ENCODE measurements at places on chromosomes 2 and 18.

DNA sequence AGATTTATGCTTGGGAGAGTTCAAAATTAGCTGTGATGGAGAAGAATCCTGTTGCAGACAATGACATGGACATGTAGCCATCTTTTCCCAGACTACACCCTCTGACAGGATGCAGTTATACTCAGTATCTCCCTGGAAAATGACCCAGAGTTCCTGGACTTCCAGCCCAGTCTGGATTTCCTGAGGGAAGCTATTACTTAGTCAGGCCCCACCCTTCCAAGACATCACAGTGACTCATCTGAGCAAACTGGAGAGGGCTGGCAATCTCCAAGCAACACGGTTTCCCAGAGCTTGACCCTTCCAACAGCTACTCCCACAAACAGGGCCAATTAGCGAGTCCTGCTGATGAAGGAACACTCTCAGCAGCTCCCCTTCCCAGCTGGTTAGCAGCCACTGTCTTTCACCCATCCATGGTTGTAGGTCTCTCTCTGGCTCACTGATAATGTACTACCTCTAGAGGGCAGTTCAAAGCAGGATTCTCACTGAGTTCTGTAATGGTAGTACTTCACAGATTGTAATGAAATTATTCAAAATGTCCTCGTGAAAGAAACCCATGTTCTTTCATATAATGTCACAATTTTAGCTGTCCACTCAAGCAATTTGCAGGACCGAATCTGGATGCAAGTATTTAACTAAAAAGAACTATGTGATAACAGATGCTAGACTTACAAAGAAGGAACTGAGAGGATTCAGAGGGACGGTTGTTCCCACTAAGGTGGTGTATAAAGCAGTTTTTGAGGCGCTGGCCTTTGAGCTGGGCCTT, 110.2 kb downstream of the MDH1 start:
- DNase-seq = no peak

- DNase-seq = no peak
These were observed 119.3 kb upstream of the ZSWIM2 start for GRCh38 chr2:186968277-186968676.

- DNase-seq = no peak
These were observed 307.3 kb upstream of the CNTNAP5 start for GRCh38 chr2:123717636-123718334.

DNA sequence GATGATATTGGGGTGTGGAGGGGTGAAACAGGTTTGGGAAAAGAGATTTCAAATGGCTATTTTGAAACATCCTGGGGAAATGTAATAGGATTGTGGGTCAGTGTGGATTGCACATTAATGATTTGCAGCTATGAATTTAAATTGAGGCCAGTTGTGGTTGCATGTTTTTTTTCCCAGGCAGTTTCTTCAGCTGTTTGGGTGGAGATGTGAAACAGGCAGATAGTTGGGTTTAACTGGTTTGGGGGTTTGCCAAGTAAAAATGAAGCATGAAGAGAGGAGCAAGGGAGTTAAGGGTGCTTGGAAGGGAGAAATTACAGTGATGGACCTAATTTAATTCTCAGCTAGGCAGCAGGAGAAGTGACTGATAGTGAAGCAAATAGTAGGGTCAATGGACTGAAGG, 16.8 kb downstream of the GPD2 start:
- DNase-seq = no peak

DNA sequence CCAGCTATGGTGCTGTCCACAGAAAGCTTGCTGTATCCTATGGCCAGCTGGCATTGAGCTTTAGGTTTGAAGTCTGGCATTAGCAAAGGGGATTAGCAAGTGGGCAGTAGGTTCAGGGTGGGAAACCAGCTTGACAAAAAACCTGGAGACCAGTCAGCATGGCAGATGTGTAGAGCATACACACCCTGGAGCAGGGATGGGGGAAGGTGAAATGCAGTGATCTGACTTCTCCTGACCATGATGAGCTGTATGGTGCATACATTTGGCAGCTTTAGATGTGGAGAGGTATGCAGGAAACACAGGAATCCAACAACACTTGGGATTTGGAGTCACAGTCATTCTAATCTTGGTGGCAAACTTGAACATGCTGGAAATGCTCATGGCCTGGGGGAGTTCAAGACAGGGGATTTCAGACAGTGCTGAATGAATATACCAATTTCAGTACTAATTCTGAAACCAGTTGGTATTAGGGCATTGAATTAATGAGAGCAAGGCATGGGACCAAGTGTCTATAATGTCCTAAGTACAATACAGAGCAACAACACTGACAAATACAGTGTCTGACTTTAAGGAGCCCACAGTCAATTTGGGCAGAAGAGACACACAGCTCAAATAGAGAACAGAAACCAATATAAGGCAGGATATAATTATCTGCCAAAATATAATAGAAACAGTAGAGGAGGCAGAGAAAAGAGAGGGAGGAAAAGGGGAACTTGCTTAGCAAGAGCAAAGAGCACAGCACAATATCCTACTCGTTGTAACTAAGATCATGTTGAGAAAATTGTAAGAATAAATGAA, 11.8 kb downstream of the ARHGAP15 start:
- no peak for DNase-seq

- DNase-seq = peak; percentile 29
These were observed 18.4 kb downstream of the DNER start for GRCh38 chr2:229695961-229696360.

GRCh38 chr2:196233805-196234475, 62.6 kb upstream of the STK17B start:
- no peak for DNase-seq

- DNase-seq = no peak
These were observed 29.2 kb downstream of the COBLL1 start for GRCh38 chr2:164812378-164812777.

- DNase-seq = no peak
These were observed 1.0 kb downstream of the UBR3 start for GRCh38 chr2:169828141-169828811.

- no peak for DNase-seq
These were observed 85.0 kb downstream of the ZAP70 start for GRCh38 chr2:97798416-97798815.

- DNase-seq = no peak
These were observed 142.3 kb downstream of the SMAD7 start for GRCh38 chr18:48808476-48808875.

DNA sequence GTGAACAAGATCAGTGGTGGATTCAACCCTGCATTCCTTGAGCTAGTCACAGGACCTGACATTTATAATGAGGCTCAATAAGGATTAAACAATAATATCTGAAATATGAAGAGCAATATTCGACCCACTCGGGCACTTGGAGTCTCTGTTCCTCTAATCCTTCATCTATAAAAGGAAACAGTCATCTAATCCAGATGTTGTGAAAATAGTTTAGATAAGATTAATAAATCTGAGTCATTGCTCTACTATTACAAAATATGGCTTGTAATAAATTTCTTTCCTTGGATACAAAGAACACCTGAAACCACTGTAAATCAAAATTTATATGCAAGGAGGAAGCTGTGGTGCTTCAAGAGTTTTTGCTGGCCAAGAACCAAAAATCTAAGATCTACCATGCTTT, 846.9 kb upstream of the ACVR2A start:
- DNase-seq = no peak

DNA sequence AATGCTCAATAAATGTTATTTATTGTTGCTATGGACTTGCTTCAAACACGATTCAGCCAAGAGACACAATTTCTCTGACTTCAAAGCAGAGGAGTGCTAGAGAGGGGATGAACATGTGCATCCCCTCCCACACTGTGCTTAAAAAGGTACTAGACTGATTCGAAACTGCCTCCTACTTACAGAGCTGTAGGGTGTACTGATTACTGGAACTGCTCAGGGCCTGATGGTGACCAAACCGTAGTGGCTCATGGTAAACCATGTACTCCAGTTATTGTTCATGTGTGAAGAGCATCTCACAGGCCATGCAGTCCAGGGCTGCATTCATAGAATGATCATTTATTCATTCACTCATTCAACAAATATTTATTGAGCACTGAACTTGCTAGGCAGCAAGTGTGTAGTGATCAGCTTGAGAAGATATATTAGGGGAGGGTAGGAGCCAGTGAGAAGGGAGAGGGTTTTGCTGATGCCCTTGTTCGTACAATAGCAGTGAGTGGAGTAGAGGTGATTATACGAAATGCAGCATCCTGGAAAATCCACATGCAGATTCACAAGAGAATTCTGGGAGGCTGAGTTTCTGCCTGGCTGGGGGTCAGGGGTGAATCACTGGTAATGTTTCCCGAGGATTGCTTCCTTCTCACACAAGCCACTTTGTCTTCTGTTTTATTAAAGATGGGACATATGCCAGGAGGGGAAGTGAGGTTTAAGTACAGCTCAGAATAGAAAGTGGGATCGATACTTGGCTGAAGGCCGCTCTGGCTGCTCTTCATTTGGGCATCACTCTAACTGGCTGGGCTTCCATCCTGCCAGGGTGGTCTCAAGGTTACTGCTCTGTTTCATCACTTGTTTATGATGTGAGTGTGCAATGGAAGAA, 245.4 kb downstream of the RAD51AP2 start:
- peak; percentile 74 for DNase-seq

- DNase-seq = no peak
These were observed 2.4 kb downstream of the KLF11 start for GRCh38 chr2:10045561-10046355.

- DNase-seq = no peak
These were observed 229.2 kb downstream of the LDLRAD4 start for GRCh38 chr18:13447621-13448334.

GRCh38 chr18:63138436-63139340, 180.9 kb downstream of the BCL2 start:
- no peak for DNase-seq

- no peak for DNase-seq
These were observed 300.9 kb upstream of the SLC8A1 start for GRCh38 chr2:40752796-40753195.

GRCh38 chr2:104862058-104862941, 8.4 kb downstream of the POU3F3 start:
- no peak for DNase-seq

GRCh38 chr2:74502147-74502719, 2.8 kb upstream of the LBX2 start:
- DNase-seq = no peak

- DNase-seq = no peak
These were observed 786 bp downstream of the TET3 start for GRCh38 chr2:73985308-73986084.

GRCh38 chr18:23662309-23663263, at the start of gene ANKRD29:
TSS of gene ANKRD29 (minus strand) at chr18:23662911. CDS start at chr18:23662730, 181 bp downstream.
- DNase-seq = no peak

- no peak for DNase-seq
These were observed 1310.8 kb upstream of the SLC39A10 start for GRCh38 chr2:194346193-194346592.

DNA sequence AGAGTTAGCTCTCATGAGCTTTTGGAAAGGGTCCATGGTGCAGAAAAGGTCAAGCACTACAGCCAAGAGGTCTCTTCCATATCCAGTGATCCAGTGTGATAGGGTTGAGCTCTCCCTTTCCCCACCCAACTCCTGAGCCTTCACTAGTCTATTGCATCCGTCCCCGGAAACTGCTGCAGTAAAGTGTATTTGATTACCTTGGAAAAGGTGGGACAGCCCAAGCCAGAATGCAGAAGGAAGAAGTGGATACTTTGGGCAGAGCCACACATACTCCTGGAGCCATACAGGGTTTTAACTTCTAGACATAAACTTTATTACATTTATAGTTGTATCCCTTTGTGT, 3.6 kb downstream of the PNKD start:
- DNase-seq = no peak

DNA sequence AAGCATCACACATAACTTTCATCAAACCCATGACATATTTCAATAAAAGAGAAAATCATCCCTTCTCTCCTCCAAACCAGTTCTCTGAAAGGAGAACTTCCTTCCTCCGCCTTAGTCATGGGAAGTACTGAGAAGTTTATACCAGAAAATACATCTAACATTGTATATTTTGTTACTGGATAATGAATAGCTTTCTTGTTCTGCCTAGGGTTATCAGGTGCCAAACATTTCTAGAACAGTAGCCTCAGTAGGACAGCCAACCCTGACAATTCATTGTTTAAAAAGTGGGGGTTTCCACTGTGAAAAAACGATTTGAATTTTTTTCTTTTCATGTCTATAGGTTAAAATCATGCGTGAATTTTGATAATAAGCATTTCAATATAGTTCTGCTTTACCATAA, 16.0 kb upstream of the DAW1 start:
- DNase-seq = no peak

- no peak for DNase-seq
These were observed 81.9 kb downstream of the CLIP4 start for GRCh38 chr2:29196792-29197788.

DNA sequence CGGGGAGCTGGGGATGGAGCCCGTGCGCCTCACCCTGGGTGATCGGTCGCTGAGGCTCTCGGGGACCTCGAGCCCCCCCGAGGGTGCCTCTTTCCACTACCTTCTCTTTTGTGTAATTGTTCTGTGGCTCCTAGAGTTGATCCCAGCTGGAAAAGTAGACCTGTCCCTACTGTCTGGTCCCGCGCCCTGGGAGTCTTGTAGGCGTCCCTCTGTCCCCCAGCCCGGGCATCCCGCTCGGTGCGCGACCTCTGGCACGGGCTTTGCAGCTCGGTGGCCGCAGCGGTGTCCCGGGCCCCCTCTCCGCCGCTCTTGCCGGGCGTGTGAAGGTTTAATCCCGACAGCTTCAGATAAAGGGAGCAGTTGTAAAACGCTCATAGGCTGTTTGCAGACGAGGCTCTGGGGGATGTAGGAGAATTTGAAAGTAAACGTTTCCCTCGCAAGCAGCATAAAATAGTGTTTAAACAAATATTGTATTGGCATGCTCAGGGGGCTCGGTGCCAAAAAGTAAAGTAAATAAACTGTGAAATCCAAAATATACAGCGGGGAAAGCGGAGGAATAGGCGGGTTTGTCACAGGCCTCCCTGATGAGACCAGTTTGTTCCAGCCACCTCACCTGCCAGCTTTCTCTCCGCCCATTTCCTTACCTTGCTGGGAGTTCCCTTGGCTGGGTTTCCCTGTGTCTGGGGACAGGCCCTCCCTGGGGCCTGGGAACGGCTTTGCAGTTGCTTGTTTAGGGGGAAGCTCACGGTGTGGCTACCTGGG, 1.9 kb downstream of the GLI2 start:
- peak; percentile 92 for DNase-seq
